ENCODE measurements at places on chromosomes 1 and 21.
A peak's percentile ranks its signal among the peaks of the same experiment; 100 is the strongest.

- no peak for DNase-seq
Measured at GRCh38 chr1:46797696-46798470, 963 bp upstream of the CYP4B1 start.

DNA sequence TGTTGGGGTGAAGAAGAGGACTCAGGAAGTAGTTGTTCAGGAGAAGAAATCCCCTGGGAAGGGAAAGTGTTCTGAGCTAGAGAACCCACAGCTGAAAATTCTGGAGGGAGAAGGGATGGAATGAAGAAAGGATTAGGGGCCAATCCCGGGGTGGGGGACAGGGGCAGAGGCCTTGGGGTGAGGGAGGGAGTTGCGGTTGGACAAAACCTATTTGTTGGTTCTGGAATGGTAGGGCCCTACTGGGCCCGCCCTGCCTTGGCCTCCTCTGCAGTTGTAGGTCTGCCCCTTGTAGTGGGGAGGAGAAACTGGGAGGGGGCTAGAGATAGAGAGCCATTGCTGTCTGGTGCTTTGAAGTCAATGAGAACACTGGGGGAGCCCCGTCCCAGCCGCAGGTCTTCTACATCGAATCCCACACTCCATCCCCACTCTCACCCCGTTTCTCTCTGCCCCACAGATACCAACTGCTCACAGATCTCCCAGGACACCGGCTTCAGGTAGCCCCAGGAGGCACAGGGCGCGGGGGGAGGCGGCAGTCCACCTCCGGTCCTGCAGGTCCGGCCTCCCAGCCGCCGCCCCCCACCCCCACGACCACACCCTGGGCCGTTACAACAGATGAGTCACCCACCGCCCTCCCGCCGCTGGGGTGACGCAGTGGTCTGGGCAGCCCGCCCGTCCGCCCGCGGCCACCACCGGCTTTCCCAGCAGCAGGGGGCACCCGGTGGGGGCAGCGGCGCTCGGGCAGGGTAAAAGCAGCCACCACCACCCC is 1.1 kb downstream of the TAGLN2 start:
- peak; percentile 89 for DNase-seq

GRCh38 chr1:21338573-21339355 is 48.5 kb upstream of the ECE1 start:
- peak; percentile 98 for DNase-seq

GRCh38 chr1:41394959-41395956 is 34.0 kb downstream of the FOXO6 start:
- peak; percentile 72 for DNase-seq

DNA sequence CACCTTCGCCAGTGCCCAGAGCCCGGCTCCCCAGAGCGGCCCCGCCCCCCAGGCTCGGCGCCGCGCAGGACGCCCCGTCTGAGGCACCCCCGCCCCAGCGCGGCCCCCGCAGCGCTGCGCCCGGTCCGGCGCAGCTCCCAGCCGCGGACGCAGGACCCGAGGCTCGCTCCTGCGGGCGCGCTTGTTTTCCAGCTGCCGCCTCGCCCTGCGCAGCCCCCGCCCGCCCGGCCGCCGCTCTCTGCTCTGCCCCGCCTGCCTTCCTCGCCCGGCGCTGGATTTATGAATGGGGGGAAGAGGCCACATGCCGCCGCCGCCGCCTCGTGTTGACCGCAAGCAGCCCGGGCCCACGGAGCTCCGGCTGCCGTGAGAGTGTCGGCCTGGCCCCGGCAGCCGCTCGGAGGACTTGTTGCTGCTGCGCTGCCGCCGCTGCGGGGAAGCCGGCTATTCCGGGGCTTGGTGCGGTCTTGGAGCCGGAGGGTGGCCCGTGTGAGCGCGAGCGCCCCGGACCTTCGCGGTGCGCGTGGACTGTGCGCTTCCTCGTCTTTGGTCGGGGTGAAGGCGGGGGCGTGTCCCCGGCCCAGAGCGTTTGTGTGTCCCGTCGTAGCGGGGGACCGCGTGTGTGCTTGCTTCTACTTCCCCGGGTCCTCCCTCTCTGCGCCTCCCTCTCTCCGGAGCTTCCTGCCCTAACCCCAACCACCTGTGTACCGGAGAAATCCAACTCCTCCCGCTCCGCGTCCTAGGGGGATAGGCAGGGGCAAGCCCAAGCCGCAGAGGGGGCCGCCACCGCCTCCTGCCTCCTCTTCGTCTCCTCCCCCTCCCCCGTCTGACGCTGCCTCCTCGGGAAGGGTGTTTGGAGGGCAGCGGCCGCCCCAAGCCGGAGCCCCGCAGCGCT is 736 bp downstream of the KCNC4 start:
- peak; percentile 86 for DNase-seq

- DNase-seq: no peak
Measured at GRCh38 chr1:233075915-233076295, 125.5 kb downstream of the NTPCR start.

All from DMS53 (cell line).